AG20443 (cell line): ENCODE measurements at places on chromosomes 13 and 19.

DNA sequence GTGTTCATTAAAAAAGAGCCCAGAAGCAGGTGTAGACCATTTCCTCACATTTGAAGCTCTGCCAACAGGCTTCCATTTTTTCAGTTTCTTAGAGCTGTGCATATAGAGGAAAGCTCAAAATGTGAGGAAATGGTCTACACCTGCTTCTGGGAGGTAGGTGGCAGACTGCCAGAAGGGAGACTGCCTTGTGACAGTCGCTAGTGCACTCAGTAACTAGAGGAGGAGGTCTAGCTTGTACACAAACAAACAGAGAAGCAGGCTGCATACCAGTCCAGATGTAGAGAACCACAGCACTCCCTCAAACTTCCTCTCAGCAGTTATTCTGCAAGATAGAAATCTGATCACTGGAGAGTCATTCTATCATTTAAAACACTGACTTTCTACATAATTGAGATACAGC is 800.2 kb downstream of the EFNB2 start:
- no peak for DNase-seq

DNA sequence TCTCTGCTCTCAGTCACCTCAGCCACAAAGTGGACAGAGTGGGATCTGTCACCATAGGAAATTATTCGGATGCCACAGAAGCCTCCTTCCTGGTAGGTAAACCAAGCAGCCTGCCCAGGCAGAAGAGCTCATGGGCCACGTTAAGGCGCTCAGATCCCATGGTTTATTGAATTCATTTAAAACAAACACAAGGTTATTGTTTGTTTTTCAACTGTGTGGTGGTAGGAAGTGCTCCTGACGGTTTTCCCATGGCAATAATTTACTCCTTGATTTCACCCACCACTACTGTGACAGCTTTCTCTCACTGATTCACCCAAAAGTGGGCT is 14.4 kb downstream of the BCAM start:
- DNase-seq = no peak

DNA sequence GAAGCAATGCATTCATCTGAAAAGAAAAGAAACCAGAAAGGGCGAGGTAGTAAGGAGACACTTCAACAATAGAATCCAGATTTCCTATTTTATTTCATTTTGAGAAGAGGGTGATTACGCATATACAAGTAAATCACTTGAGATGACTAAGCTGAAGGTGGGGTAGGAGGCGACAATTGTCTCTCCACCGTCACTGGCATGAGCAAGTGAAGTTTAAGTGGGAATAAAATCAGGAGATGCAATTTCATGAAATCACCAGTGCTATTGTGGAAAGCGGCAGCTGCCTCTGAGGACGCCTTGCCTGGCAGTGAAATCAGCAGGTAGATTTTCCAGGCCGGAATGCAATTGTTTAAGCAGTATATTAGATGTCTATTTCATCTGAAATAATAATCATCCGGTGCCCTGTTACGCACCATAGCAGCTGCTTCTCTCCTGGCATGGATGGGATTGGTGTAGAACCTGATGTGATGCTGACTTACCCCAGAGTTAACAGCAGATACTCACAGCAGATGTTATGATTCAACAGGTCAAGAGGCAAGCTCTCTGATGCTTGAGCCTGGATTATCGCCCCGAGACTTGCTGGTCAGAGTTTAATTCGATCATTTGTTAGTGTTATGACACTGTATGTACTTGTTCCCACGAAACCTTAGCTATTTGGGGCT is 64.3 kb downstream of the RASL11A start:
- DNase-seq = no peak

- no peak for DNase-seq
Observed at GRCh38 chr13:40550130-40550529, 116.3 kb downstream of the FOXO1 start.

DNA sequence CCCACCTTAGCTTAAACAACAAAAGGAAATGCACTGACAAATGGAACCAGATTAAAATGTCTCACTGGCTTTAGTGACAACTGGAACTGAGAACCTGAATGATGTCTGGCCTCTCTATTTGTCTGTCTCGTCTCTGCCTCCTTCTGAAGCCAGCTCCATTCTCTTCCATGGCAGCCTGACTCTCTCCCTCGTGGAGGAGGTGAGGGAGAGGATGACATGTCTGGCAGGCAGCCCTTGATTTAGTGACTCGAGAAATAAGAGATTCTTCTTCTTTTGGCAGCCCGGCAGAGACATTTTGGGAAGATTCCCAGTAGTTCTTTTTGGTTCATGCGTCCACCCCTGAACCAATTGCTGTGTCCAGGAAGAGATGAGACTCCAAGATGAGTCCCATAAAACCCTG is 131.7 kb downstream of the KLF5 start:
- no peak for DNase-seq

DNA sequence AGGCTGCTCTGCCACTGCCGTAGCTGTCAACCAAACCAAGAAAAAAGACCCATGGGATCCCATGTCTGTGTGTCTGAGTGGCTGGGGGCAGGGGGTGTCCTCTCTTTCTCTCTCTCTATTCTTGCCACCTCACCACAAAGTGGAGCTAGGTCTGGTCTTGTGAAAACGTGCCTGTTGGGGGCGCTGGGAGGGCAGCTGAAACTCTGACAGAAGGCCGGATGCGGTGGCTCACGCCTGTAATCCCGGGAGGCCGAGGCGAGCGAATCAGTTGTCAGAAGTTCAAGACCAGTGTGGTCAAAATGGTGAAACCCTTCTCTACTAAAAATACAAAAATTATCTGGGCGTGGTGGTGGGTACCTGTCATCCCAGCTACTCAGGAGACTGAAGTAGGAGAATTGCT is 29.2 kb downstream of the ZNF146 start:
- no peak for DNase-seq

GRCh38 chr13:40221460-40222201 is 444.8 kb downstream of the FOXO1 start:
- DNase-seq = peak; percentile 16

GRCh38 chr19:50290775-50291174 is 38.4 kb downstream of the KCNC3 start:
- DNase-seq = no peak

DNA sequence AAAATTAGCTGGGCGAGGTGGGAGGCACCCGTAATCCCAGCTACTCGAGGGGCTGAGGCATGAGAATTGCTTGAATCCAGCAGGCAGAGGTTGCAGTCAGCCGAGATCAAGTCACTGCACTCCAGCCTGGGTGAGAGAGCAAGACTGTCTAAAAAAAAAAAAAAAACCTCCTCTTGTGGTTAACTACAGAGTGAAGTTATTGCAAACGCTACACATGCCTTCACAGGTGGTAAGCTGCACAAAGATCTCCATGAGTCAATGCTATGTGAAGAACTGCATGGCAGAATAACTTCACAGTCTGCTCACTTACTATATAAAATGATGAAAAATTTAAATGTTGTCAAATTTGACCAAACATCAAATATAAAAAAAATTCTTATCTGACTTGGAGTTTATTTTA is 436.8 kb downstream of the FGF14 start:
- no peak for DNase-seq

GRCh38 chr13:74132152-74132775 is 1.9 kb downstream of the KLF12 start:
- peak; percentile 10 for DNase-seq

- peak; percentile 21 for DNase-seq
Observed at GRCh38 chr13:30334663-30335386, 27.5 kb upstream of the KATNAL1 start.

GRCh38 chr13:107770541-107770940 is 444.8 kb downstream of the LIG4 start:
- DNase-seq = no peak

DNA sequence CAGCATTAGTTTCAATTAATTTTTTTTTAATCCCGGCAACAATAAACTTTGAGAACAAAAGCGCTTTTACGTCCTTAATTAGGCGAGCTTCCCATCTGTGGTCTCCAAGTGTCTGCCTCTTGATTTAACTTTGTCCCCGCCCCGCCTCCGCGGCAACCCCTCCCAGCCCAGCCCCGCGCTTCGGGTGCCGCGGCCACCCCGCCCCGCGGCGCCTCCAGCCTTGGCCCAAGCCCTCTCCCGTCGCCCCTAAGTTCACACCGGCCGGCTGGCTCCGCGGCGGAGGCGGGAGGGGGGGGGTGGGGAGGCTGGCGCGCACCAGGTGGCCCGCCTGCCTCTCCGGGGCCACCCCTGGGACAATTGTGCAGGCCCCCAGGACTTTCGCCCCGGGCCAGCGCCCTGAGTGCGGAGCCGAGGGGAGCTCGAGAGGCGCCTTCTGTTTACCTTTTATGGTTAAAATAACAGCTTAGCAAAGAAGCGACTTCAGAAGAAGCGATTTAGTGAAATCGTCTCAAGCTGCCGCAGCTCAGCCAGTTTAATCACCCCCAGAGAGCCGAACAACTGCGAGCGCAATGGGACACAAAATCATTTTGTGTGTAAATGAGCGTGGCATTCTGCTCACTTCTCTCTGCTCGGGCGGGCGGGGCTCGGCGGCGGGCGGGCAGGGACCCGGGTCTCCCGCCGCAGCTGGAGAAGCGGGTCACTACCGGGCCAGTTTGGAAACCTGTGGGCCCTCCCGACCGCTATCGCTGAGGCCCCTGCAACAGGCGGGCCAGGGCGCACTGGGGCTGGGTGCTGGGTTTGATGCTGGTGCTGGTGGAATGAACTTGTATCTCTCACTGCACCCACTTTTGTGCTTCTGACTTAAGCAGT is 1.4 kb downstream of the KCTD15 start:
- peak; percentile 65 for DNase-seq

DNA sequence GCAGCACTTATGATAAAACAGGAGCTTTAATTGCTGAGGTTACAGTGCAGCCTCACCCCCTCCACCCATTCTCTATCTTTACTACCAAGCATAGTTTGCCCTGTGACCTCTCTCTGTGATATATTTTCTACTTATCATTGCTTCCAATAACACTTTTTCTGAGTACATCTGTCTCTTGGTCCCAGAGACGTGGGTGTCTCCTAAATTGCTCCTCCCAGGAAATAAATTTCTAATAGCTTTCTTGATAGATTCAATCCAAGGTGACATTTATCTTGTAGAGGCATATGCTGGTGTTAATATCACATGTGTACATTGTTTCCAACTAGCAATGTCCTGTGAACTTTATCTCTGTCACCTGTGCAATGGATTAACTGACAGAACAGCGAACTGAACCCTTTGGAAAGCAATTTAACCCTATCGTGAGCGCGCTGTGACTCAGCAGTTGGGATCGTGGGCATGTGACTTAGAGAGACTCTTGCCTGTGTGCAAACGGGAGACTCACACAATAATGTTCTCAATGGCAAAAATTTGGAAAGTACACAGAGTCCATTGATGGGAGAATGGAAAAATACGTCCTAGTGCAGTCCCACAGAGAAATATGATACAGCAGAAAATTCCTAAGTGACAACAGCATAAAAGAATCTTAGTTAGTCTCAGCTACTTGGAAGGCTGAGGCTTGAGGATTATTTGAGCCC is 7.0 kb upstream of the MAP2K2 start:
- peak; percentile 63 for DNase-seq

DNA sequence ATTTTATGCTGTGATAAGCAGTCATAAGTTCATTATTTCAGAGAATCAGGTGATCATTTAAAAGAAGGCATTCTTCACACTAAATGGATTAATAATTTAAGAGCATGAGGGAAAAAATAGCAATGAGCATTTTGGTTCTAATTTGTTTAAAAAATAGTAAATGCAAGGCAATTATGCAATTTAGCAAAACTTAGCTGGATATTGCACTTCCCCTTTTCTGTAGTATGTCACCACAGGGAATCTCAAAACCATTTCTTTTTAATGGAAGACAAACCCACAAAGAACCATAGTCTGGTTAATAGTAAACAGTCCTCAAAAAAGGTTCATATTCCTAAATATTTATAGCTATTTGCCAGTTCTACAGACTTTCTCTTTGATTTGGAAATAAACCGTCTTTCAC is 30.2 kb downstream of the COG6 start:
- DNase-seq = no peak

DNA sequence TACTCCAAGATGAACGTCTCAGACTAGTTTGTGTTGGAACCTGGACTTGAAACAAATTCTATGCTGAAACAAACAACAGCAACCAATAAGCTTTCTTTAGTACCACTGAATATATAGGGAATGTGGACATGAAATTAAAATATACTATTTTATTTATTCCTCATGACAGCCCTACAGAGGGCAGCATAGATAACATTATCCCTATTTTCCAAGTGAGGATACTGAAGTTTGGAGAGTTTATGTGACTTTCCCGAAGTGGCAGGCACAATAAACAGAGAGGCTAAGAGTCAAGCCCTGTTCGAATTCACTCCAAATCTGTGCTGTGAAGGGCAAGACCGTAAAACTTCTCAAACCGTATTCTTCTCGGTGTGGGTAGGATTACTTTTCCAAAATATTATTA is 509.9 kb upstream of the GPC6 start:
- peak; percentile 32 for DNase-seq

GRCh38 chr13:39036212-39036611 is 1.7 kb downstream of the PROSER1 start:
- DNase-seq = no peak

DNA sequence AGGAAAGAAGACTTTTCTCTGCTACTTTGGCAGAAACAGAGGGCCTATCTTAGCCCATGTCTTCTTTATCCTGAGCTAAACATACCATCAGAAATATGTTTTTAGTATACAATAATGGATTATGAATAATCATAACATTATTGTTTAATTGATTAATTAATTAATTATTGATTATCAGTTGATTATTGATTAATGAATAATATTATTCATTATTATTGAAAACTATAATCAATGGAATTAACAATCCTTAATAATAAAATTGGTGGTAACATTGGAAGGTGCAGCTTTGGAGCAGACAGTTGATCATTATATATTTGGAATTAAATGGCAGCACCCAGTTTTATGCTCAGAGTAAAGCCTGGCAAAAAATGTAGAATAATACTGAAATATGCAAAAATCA is 655.9 kb upstream of the ARGLU1 start:
- DNase-seq = no peak

- DNase-seq = no peak
Observed at GRCh38 chr19:49930483-49931011, 1.2 kb upstream of the NUP62 start.

DNA sequence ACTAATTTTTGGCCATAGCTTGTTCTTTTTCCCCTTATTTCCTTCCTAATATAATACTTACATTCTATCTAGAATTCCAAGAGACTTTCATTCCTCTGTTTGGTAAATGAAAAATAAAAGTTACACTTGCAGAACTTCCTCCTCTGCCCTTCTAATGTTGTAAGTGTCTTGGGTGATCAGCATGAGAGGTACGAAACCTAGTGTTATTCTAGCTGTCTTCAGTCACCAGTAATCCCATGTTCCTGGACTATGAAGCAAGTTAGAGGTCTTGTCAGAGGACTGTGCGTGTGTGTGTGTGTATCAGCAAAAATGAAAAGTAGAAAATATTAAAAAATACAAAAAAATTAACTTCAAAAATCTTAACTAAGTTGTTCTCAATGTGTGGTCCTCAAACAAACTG is 307.0 kb downstream of the SPRY2 start:
- no peak for DNase-seq

- DNase-seq = no peak
Observed at GRCh38 chr19:18227781-18228271, 1.6 kb upstream of the PDE4C start.

DNA sequence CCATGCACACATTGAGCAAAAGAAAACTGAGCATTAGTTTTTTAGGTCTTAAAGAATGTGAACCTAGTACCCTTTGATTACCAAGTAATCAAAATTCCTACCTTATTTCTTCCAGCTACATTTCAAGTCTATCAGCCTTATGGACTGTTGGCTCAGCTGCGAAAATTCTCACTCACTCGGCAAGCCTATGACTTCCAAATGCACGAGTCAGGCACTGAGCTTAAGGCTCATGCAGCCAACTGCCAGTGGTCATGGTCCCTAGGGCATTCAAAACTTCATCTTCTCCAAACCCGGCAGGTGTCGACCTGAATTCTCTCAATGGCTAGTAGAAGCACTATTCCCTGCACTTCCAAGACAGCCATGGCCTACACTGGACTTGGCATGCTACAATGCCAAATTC is 41.2 kb downstream of the RUBCNL start:
- no peak for DNase-seq
